ENCODE measurements at places on chromosomes 13 and 19.

GRCh38 chr19:34172661-34173192 lies 423 bp downstream of the LSM14A start:
- no peak for DNase-seq

GRCh38 chr13:76878043-76878442 lies 8.2 kb downstream of the KCTD12 start:
- DNase-seq = no peak

DNA sequence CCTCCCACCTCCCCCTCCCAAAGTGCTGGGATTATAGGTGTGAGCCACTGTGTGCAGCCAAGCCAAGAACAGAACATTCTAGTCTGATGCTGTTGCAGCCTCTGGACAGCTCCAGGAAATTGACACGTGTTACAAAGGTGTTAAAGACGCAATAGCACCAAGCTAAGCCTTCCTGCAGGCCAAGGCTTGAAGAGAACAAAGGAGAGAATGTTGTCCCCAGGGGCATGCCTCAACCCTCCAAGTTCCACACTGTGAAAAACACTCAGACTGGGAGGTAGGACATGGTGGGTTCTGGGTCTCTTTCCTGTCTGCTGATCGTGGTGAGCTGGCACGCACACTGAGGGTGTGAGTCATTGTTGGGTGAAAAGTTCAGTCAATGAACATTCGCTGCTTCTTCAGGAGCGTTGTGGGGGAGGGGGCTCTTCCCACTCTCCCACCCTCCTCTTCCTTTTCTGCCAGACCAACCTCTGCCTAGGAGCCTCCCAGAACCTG lies 5.3 kb upstream of the PTPRS start:
- DNase-seq = no peak

GRCh38 chr13:30892966-30893365 lies 13.1 kb upstream of the MEDAG start:
- DNase-seq = no peak

GRCh38 chr13:31192306-31192705 lies 7.5 kb upstream of the B3GLCT start:
- DNase-seq = no peak

GRCh38 chr19:33214596-33214995 lies 11.1 kb downstream of the SLC7A10 start:
- DNase-seq = no peak

DNA sequence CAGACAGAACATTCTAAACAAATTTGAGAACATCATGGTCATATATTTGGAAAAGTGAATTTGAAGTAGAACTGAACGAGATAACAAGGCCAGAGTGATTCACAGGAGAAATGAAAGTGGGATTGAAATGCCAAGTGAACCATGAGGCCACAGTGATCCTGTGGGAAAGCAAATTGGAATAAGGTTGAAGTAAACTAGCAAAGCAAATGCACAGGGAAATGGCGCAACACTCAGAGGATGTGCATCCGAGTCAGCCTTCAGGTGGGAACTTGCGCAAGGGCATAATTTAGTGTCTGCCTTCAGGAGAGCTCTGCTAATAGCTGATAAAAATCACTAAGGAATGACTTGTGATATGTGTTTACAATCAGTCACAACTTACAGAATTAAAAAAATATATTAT lies 696.6 kb downstream of the LIG4 start:
- DNase-seq = no peak

Measured in stimulated activated CD4-positive, alpha-beta T cell treated with anti-CD3 and anti-CD28 coated beads, Interleukin-12 subunit alpha, Interleukin-12 subunit beta, amount 100 ng/mL, for 48 hours (primary cell).